ENCODE measurements at places on chromosomes 13 and 19. TPM values are rescaled to one million over a fixed set of nuclear protein-coding genes. Genes with fewer than 3 reads are reported as not detected.
A peak's percentile ranks its signal among the peaks of the same experiment; 100 is the strongest.

GRCh38 chr13:75226092-75226491, 255.9 kb downstream of the TBC1D4 start:
- H3K27ac ChIP-seq = no peak overlapping the region
- H3K27me3 ChIP-seq = no peaks in the 10 kb centered on the region
- H3K4me1 ChIP-seq = no peaks in the 10 kb centered on the region

DNA sequence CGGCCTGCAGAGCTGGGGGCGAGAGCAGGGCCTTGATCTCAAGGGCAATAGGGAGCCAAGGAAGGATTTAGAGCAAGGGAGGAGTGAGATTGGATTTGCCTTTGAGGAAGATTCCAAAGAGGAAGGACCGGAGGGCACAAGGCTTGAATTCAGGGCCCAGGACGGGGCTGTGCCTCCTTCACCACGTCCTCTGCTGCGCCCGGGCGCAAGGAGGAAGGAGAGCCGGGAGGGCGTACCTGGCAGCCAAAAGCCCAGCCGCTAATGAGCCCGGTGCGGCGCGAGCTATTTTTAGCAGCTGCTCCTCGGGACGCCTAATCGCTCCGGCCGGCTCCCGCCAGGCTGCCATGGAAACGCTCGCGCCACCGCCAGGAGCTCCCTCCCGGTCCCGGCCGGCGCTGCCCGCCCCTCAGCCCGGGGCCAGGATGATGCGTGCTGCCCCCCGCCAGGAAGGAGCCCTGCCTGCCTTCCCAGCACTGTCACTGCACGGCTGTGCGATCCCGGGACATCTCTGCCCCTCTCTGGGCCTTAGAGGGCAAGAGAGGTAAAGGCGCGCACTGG, 31.3 kb downstream of the TINCR start:
- H3K27me3 ChIP-seq = no peaks in the 10 kb centered on the region
- H3K4me1 ChIP-seq = peaks cover 10% of the 10 kb centered on the region
- DNase-seq = peak; percentile 77
- H3K4me3 ChIP-seq = no peak overlapping the region
- H3K36me3 ChIP-seq = no peaks in the 10 kb centered on the region
- H3K27ac ChIP-seq = no peak overlapping the region

Gene FKBP8
- total RNA-seq = 235 TPM

DNA sequence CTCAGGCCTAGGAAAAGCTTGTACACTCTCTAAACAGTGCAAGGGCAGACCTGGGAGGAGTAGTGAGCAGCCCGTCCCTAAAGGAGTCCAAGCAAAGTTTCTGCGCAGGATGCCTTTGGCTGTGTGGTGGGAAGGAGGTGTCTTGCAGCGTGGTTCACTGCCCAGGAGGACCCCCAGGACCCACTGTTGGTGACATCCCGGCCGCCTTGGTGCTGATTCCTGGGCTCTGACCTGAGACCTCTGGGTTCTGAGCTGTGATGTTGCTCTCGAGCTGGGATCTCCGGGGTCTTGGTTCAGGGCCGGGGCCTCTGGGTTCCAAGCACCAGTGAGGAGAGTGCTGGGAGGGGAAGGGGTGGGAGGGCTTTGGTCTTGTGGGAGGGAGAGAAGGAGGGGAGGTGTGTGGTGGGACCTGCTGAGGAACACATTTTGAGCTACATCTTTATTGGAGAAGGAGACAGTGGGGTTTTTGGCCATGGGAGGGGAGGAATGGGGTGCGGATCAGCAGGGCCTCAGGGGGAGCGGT, 4.1 kb downstream of the PGLYRP1 start:
- no peak overlapping the region for H3K4me3 ChIP-seq
- no peak for DNase-seq
- peaks cover 15% of the 10 kb centered on the region for H3K27me3 ChIP-seq
- no peaks in the 10 kb centered on the region for H3K36me3 ChIP-seq
- H3K27ac ChIP-seq = no peak overlapping the region

- H3K4me3 ChIP-seq = no peak overlapping the region
- H3K27ac ChIP-seq = no peak overlapping the region
- DNase-seq = no peak
Observed at GRCh38 chr19:4557971-4558941, 1.2 kb downstream of the SEMA6B start.

GRCh38 chr13:33263484-33263883, 22.1 kb downstream of the STARD13 start:
- H3K4me1 ChIP-seq = peaks cover 73% of the 10 kb centered on the region
- H3K36me3 ChIP-seq = no peaks in the 10 kb centered on the region
- H3K27ac ChIP-seq = no peak overlapping the region
- no peak for DNase-seq

Gene CBY2
- not detected for total RNA-seq

- H3K27ac ChIP-seq = peak overlapping the region; percentile 73
- H3K4me1 ChIP-seq = peaks cover 26% of the 10 kb centered on the region
- DNase-seq = peak; percentile 42
- H3K4me3 ChIP-seq = no peak overlapping the region
Observed at GRCh38 chr13:114119196-114119595, 13.2 kb downstream of the RASA3 start.

DNA sequence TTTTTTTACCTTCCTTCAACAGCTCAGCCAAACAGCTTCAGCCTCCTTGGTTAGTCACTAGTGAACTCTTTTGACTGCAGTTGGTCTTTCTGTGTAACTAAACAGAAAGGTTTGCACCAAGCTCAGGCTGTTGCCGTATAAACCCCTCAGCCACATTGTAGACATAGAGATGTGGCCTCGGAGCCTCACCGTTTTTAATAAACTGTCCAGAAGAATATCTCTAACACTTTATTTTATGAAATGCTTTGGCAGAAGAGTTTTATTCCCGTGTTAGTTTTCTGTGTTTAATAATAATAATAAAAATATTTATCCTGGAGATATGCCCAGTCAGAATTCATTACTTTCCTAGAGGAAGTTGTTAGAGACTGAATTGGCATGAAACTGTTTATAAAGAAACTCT, 171.7 kb upstream of the MAB21L1 start:
- no peaks in the 10 kb centered on the region for H3K27me3 ChIP-seq
- no peak for DNase-seq
- no peaks in the 10 kb centered on the region for H3K36me3 ChIP-seq
- H3K4me1 ChIP-seq = no peaks in the 10 kb centered on the region
- no peak overlapping the region for H3K27ac ChIP-seq
- H3K4me3 ChIP-seq = no peak overlapping the region

DNA sequence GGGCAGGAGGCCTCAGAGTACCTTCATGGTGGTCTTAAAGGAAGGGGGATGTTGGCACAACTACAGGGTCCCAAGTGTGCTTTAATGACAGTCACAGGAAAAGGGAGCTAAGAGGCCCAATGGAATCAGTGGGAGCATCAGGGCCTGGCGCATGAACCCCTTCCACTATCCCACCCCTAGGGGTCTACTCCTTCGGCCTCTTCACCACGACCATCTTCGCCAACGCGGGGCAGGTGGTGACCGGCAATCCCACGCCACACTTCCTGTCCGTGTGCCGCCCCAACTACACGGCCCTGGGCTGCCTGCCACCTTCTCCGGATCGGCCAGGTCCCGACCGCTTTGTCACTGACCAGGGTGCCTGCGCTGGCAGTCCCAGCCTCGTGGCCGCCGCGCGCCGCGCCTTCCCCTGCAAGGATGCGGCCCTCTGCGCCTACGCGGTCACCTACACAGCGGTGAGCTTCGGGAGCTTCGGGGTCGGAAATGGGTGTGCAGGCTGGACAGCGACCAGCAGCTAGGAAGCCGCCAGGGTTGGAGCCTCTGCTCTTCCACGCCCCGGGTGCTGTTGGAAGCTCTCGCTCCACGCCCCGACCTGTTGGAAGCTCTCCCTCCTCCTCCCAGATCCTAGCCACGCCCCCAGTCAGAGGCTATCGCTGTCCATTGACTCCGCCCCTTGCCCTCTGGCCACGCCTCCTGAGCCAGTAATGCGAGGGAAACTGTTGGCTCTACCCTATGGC, 6.0 kb downstream of the PLPPR2 start:
- H3K27ac ChIP-seq = no peak overlapping the region
- no peak overlapping the region for H3K4me3 ChIP-seq
- DNase-seq = peak; percentile 72
- no peaks in the 10 kb centered on the region for H3K36me3 ChIP-seq

Measured in body of pancreas (tissue), 4 donors.